Karpas-422 (cell line): ENCODE measurements at places on chromosomes 7 and 10. TPM values are rescaled to one million over a fixed set of nuclear protein-coding genes. Genes with fewer than 3 reads are reported as not detected.

The ZC3HAV1 gene
- 44.2 and 49.2 TPM in 2 replicates for total RNA-seq

DNA sequence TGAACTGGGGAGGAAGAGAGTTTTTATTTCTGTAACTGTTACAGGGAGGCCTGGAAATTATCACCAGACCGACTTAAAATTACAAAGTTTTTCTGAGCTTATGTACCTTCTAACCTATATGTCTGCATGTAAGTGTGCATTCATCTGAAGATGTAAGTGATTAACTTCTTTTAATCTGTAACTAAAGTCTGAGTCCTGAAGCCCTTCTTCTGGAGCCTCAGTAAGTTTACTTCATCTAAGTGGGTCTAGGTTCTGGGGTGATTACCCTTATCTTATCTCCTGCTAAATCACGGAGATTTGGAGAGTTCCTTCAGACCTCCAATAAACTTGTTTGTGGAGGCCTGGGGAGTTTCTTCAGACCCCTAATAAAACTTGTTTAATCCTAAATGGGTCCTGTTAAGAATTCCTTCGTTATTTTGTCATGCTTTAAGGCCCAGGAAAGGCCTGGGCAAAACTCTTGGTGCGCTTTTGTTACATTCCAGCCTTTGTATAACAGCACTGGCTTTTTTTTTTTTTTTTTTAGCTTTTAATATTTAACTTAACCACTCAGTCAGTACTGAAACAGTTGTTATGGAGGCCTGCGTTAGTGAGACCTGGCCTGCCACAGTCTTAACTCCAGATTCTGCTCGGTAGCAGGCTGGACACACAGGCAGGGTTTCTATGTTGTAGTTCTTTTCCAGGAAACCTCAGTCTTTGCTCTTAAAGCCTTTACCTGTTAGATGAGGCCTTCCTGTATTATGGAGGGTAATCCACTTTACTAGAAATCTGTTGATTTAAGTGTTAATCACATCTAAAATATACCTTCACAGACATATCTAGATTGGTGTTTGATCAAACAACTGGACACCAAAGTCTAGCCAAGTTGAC, 33.0 kb downstream of the TPST1 start:
- DNase-seq, result no peak

GRCh38 chr7:91852263-91852741, 28.2 kb downstream of the MTERF1 start:
- peak; percentile 78 for DNase-seq

- no peak for DNase-seq
Measured at GRCh38 chr10:102735065-102735562, 8.6 kb upstream of the WBP1L start.

- DNase-seq, result no peak
Measured at GRCh38 chr10:122849900-122850605, 4.4 kb upstream of the CUZD1 start.

GRCh38 chr10:1615186-1615954, 122.0 kb downstream of the ADARB2 start:
- DNase-seq, result no peak

- no peak for DNase-seq
Measured at GRCh38 chr10:22464966-22465629, 119.8 kb downstream of the SPAG6 start.

The RPEL1 gene
- not detected in 2 replicates for total RNA-seq

DNA sequence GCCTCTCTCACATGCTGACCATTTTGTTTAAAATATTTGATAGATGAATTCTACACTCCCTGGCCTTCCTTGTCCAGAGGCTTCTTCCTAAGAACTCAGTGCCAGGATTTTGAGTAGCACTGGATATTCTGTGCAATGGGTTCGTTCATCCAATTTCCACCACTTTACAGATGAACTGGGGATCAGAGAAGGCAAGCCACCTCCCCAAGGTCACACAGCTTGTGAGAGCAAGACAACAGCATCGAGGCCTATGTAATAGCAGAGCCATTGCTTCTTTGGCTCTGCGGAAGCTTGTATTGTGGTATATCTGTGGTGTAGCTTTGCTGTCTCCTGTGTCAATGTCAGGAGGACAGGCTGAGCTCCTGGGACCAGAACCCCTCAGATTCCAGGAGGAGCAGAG, 140.9 kb downstream of the PLPP4 start:
- no peak for DNase-seq

- no peak for DNase-seq
Measured at GRCh38 chr10:67487906-67488619, 207.9 kb downstream of the CTNNA3 start.

- no peak for DNase-seq
Measured at GRCh38 chr10:129413024-129413423, 54.0 kb upstream of the MGMT start.

GRCh38 chr10:17113889-17114540, 15.6 kb downstream of the CUBN start:
- DNase-seq, result no peak

The HOXA9 gene
- not detected in 2 replicates for total RNA-seq

The PRSS37 gene
- not detected in 2 replicates for total RNA-seq

GRCh38 chr7:87416682-87417587, 58.5 kb downstream of the ABCB4 start:
- peak; percentile 89 for DNase-seq
